Activated T-helper 9 cell treated with anti-CD3 and anti-CD28 coated beads, Interleukin-2, amount 50 U/mL, for 16 hours (primary cell): ENCODE measurements at places on chromosomes 6 and 20.

DNA sequence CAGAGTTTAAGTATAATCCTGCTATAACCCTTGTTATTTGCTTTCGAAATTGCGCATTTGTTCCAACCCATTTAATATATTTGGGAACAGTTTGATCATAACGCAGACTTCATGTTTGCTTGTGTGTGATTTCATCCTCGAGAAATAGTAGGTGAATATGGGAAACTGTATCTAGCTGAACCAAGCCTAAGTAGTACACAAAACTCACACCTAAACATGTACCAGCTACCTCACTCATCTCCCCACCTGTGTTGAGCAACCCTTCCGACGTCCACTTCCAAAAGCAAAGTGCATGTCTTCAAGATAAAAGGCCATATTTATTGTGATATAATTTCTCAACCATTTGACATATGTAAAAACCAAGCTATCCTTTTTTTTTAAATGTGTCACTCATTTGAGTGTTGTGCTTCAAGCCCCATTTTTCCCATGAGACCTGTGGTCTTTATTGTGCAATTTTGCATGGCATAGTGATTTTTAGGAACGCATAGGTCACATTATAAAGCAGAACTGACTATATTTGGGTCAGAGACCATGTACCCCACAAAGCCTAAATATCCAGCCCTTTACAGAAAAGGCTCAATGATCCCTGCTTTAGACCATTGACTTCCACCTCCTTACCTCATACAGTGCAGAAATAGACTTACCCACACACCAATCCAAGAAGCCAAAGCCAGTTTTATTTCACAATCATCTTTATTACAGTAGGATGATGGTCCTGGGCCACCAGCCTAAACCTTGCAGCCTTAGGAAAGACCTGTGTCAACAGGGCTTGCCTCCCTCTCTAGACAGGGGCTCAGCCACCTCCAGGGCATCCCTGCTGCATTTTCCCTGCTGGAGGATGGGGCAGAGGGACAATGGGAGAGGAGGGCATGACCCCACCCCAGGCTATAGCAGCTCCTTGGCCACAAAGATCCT lies 7.1 kb downstream of the CCND3 start:
- DNase-seq = no peak

GRCh38 chr6:137638926-137639706 lies 144.9 kb upstream of the OLIG3 start:
- DNase-seq = no peak

- no peak for DNase-seq
These were observed 169.3 kb downstream of the CD83 start for GRCh38 chr6:14286634-14287428.

DNA sequence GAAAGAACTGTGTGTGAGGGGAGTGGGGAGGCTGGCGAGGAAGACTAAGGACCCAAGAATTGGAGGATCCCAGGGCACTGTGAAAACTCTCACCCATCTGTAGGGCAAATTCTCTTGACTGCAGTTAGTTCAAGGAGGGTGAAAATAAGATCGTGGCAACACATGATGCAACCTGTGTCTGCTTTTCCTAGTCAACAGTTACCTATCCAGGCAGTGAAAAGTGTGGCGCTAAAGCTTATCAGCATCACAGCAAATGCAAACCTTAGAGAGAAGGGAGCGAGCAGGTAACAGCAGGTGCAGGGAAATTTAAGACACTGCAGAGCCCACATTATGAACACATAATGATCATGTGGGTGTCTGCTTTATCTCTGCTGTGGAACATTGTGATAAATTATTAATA lies 97.7 kb upstream of the SGK1 start:
- no peak for DNase-seq

GRCh38 chr20:20594171-20594530 lies 118.3 kb downstream of the RALGAPA2 start:
- DNase-seq = no peak

GRCh38 chr6:71258078-71258866 lies 30.3 kb upstream of the OGFRL1 start:
- DNase-seq = no peak

DNA sequence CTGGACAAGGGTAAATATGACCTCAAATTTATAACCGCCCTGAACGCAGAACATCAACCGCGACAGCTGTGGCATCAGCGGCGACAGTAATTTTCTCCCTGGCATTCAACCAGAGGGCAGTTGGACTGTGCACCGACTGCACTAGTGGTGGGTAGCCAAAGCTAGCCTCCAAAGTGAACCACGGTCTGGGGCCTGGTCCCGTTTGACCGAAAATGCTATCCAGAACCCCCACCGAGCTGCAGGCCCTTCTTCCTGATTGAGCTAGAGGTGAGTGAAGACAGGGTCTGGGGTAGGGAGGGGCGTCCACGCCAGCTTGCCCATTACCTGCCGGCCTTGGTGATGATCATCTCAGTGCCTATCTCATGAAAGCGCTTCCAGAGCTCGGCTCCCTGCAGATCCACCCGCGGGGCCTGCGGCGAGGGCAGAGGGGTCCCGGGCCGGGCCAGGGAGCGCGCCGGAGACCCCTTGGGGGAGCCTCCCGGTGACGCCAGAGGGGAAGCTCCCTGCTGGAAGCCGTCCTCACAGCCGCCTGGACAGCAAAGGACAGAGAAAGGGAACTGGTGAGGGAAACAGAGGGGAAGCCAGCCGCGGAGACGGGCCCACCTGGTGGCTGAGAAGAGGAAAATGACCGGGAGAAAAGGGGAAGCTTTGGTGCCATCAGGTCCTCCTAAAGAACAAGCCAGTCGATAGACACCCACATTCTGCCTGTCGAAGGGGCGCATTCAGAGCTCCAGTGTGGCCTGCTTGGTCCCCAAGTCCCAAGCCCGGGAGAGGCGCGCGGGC lies 2.0 kb downstream of the TBX18 start:
- no peak for DNase-seq

GRCh38 chr6:169241688-169242350 lies 11.8 kb downstream of the THBS2 start:
- no peak for DNase-seq

- DNase-seq = no peak
These were observed 13.9 kb downstream of the SLA2 start for GRCh38 chr20:36632147-36632486.

GRCh38 chr6:36722879-36723278 lies 25.3 kb downstream of the RAB44 start:
- no peak for DNase-seq

- no peak for DNase-seq
These were observed 122.0 kb upstream of the CARMIL1 start for GRCh38 chr6:25157183-25157582.

DNA sequence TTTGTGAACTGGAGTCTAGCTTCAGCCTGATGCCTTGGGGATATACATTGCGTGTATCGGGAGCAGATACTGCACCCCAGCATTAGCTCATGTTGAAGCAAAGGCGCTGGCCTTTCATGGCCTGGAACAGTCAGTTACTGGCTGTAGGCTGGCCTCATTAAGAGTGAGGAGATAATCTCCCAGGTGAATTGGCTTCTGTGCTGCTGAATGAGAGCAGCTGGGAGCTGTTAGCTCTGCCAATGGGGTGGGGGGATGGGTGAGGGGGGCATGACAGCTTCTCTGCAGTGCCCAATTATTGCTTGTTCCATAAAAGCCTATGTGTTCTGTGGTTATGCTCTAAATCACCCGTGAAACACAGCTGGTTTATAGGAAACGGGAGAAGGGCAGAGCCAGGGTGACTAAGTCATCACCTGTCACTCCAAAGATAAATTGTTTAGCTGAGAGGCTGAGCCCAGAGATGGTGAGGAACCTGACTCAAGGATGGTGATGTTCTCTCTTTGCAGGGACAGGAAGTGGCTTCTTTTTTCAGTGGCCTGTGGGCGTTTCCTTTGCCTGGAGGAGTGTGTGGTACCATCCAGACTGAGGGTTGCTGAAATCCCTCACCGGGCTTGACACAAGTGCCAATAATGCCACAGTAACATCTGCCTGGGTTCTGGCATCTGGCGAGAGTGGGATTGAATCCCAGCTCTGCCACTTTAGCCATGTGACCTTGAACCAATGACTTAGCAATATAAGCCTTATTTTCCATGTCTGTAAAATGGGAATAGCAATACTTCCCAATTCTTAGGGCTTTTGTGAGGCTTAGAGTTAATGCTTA lies 170.8 kb downstream of the BCAS1 start:
- peak; percentile 61 for DNase-seq

GRCh38 chr20:38144974-38145728 lies 19.9 kb downstream of the TGM2 start:
- no peak for DNase-seq

DNA sequence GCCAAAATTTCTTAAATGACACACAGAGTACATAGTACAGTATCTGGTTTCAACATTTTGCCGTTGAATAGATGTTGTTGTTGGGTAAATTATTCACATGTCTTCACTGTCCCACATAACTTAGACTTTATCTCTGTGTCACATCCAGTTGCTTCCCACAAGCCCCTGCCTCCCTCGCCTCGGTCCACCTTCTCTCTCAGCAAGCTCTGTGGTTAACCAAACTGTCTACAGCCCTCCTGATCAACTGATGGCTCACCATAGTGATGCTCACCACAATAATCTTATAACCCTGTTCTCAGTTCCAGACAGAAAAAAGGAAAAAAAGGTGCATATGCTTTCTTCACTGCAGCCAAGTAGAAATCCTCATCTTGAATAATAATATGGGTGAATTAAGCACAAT lies 23.0 kb downstream of the IL17F start:
- peak; percentile 5 for DNase-seq

DNA sequence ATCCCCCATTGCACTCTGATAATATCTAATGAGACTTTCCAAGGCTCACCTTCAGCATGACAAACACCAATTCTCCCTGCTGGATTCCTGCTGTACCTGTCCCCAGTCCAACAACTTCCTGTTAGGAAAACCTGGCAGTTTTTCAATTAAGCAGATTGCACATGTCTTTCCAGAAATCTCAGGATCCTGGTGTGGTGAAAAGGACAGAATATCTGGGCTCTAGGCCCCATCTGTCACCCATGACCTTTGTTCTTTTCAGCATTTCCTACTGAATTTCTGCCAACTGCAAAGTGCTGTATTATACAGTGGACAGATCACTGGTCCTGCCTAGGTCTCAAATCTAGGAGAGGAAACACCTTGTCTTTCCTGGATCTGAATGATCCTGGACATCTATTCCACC lies 27.7 kb upstream of the DTNBP1 start:
- no peak for DNase-seq

- no peak for DNase-seq
These were observed 7.9 kb downstream of the SDC4 start for GRCh38 chr20:45340236-45340847.

DNA sequence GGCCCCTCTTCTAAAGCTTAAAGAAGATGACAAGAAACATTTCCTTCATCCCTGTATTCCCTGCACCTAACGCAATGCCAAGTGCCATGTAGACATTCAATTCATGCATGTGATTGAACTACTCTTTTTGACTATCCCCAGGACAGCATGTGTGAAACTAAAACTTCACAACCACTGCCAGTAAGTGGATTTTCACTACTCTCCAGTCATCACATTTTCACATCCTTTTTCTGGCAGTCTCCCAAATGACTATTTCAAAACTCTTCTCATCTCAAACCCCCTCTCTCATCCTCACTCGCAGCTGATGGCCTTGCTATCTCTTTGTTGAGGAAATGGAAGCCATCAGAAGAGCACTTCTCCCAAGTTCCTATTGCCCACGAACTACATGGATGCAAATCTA lies 122.6 kb downstream of the OPRM1 start:
- DNase-seq = no peak

DNA sequence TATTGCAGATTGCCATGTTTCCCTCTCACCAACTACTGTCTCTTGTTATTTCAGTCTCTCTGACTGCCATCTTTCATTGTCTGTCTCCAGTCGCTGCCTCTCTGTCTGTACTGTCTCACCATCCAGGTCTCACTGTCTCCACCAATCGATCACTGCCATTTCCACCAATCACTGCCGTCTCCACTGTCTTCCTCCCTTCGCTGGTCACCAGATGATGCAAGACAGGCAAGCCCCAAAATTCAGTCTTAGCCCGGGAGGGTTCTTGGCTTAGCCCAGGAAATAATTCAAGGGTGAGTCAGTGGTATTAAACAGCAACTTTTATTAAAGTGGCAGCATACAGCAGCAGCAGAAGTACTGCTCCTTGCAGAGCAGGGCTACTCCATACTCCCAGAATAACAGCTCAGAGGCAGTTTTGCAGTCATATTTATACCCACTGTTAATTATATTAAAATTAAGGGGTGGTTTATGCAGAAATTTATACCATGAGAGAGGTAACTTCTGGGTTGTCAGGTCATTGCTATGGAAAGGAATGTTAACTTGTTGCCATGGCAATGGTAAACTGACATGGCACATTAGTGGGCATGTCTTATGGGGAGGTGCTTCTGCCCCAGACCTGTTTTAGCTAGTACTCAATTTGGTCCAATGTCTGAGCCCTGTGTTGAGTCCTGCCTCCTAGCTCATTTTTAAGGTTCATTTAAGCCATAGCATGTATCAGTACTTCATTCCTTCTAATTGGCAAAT lies 23.0 kb upstream of the ECHDC1 start:
- DNase-seq = no peak

DNA sequence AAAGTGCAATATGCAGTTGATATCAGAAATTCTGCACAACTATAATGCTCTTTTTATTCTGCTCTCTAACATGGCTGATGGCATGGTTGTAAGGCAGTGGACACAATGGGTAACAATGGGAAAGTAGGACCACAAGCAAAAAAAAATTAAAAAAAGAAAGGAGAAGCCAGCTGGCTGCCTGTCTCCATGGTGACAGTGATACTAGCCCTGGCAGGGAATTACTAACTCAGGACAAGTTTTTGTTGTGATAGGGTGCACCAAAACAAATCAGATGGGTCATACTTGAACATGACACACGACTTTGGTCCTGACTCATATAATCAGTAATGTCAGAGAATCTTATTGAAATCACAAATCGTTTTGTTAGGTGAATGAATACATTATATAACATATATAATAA lies 169.4 kb downstream of the TRDN start:
- no peak for DNase-seq

GRCh38 chr6:3291346-3291745 lies 32.6 kb downstream of the PSMG4 start:
- no peak for DNase-seq

DNA sequence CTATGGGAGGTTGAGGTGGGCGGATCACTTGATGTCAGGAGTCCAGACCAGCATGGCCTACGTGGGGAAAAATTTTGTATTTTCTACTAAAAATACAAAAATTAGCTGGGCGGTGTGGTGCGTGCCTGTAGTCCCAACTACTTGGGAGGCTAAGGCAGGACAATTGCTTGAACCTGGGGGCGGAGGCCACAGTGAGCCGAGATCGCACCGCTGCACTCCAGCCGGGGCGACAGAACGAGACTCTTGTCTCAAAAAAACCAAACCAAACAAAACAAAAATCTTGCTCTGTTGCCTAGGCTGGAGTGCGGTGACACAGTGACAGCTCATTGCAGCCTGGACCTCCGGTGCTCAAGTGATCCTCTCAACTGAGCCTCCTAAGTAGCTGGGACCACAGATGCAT lies 16.2 kb downstream of the OR2W1 start:
- no peak for DNase-seq

GRCh38 chr6:164015088-164015484 lies 600.6 kb downstream of the QKI start:
- DNase-seq = no peak
